ENCODE measurements at places on chromosomes 3 and 15.

DNA sequence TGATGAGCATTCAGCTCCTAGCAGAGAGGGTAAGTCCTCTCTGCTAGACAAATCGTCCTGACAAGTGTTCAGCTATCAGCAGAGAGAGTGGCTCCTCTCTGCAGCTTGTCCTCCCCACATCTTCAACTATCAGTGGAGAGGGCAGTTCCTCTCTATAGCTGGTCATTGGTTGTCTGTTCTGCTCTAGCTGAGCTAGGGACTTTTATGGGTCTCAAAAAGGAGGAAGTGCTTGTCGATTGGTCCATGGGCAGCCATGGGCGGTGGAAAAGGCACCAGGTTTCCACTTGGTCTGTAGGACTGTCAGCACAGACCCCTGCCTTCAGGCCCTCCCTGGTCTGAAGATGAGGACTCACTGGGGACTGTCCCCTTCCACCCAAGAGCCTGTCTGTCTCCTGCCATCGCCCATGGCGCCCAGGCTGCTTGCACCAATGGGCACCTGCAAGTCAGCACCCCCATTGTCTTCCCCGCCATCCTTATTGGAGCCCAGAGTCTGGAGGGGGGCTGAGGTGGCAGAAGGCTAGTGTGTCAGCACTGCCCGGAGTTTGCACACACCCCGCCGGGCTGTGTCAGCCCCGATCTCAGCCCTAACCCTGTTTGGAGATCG is 264.7 kb downstream of the ZBBX start:
- DNase-seq, result no peak

DNA sequence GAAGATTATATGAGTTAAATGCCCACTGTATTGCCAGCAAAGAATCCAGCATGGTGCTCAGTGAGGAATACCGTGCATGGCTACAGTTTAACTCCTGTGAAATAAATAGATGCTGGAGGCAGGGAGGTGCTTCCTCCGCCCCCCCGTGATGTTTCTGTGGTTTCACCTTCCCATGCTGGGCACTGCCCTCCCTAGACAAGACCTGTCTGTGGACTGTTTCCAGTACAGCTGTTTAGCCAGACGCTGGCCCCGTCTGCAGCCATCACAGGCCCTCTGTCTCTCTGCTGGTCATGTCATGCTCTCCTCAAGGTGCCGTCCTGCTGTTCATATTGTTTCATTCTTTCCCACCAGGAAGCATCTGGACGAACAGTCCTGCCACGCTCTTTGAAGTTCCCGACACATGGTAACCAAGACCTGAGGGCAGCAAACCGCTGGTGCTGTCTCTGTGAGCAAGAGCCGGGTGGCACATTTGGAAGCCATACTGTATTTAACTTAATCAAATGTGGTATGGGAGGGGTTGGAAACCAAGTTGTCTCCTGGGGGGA is 31.4 kb downstream of the GOLGA8S start:
- no peak for DNase-seq

DNA sequence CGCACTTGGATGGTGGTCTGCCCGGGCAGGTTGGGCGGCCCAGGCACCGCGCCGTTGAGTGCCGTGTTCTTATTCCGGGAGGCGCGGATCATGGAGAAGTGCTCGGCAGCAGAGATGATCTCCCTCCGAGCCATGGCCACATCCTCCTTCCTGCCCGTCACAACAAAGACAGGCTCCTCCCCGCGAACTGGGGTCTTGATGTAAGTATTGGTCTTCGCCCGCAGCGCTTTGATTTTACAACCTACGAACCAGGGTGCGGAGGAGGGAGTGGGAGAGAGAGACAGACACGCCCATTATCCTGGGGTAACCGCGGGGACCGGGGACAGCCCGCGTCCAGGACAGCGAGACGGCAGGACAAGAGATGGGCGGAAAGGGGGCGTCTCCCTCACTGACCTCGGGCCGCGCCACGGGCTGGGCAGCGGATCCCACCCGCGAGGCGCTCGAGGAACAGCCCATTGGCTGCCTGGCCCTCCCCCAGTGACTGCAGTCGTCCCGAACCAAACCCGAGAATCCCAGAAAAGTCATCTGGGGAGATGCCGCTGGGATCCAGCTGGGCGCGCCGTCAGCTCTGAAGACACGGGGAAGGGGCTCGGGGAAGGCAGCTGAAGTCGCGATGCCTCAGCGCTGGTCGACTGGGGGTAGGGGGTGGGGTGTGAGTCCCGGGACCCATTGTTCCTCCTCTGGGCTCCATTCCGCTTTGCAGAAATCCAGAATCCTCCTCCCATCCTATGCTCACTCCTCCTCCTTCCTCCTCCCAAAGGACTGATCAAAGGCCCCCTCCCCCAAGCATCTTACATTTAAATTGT is 1.2 kb downstream of the MEX3B start:
- no peak for DNase-seq

GRCh38 chr3:21377071-21377769 is 373.8 kb downstream of the ZNF385D start:
- DNase-seq, result no peak

- no peak for DNase-seq
These were observed 14.8 kb downstream of the HRH1 start for GRCh38 chr3:11168881-11169805.

DNA sequence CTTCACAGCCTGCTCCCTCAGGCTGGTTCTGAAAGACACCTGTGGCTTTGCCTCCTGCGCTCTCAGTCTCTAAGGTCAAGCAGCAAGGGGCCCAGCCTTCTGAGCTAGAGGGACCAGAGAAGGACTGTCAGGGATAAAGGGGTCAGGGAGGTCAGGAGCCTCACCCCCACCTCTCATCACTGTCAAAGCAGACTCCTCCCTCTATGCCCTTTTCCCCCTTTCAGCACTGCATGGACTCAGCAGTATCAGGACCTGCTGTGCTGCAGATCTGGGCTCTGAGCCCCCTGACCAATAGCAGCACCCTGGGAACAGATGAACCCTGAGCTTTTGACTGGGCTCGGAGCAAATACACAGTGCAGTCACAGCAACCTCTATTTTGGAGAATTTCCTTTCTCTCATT is 3.2 kb upstream of the BMF start:
- DNase-seq, result no peak

GRCh38 chr3:138862531-138862923 is 27.8 kb upstream of the PIK3CB start:
- DNase-seq, result no peak

DNA sequence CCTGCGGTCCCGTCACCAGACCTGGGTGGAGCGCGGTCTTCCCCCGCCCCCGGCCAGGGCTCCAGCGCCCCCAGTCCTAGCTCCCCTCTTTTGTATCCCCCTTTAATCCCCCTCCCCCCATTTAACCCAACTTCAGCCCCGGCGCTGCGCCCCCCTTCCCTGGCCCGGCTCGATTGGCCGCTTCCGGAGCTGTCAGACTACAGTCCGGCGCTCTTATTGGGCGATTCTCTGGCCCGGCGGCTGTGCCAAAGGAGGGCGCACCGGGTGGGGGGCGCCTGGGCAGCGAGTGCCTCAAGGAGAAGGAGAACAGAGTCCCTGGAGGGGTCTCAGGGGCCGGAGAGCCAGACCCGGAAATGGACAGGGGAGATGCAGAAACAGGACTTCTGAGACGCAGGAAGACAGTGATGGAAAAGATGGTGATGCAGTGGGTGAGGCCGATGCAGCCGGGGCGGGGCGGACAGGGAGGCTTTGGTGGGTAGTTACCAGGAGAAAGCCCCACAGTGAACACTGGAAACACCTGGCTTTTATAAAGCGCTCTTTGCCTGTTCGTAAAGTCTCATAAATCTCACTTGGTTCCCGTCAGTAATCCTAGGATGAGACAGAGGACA is 1.2 kb upstream of the ADCY5 start:
- no peak for DNase-seq

GRCh38 chr15:72770673-72771328 is 12.8 kb downstream of the ADPGK start:
- DNase-seq, result no peak

- DNase-seq, result peak; percentile 37
These were observed 7.8 kb downstream of the THBS1 start for GRCh38 chr15:39588531-39589192.

- DNase-seq, result no peak
These were observed 47.9 kb downstream of the RGMA start for GRCh38 chr15:93041159-93041547.

GRCh38 chr3:48432411-48433371 is 2.8 kb upstream of the PLXNB1 start:
- no peak for DNase-seq

- no peak for DNase-seq
These were observed 41.7 kb upstream of the MBNL1 start for GRCh38 chr3:152227027-152227426.

GRCh38 chr15:63367390-63367789 is 14.3 kb downstream of the CA12 start:
- no peak for DNase-seq

GRCh38 chr3:185744997-185745843 is 79.6 kb downstream of the IGF2BP2 start:
- DNase-seq, result no peak

GRCh38 chr3:128849911-128850455 is 29.4 kb upstream of the ACAD9 start:
- DNase-seq, result no peak

GRCh38 chr15:57333487-57333886 is 42.8 kb upstream of the CGNL1 start:
- no peak for DNase-seq

DNA sequence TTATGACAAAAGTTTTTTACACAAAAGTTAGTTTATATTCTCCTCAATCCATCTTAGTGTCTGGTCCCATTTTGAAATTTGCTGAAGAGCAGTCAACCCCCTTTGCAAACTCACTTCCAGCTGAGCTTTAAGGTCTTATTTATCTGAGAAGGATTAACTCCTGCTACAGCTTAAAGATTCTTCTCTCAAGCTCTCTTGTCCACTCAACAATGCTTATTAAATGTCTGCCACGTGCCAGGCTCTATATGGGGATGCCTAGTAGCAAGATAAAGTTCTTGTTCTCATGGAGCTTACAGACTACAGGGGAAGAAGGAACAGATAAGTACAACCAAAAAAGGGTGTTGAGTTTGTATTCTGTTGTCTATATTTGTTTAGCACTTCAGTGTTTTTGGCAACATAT is 18.7 kb downstream of the TMPRSS7 start:
- DNase-seq, result no peak

DNA sequence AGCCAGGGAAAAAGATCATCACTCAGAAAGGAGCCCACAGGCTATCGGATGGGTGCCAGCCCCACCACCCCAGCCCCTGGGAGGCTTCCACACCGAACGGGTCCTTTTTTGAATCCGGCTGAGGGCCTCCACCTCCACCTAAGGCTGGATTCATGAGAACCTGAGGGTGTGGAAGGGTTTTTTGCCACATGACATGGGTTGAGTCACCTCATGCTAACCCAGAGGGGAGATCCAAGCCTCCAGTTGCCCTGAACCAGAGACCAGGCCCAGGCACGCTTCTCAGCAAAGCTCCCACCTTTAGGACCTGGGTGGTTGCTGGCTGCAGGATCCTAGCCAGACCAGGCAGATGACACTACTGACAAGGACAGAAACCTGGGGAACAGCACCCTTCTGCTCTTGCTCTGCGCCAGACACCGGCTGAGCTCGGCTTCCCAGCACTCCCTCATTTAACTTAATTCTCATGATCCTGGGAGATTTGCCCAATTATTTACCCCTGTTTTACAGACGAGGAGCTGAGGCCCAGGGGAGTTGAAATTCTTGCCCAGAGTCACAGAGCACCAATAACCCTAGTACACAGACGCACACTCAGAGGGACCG is 25.6 kb downstream of the DUSP7 start:
- no peak for DNase-seq

Measured in glomerular endothelial cell (primary cell).